ENCODE measurements at places on chromosomes 7 and 10.

- DNase-seq = no peak
Observed at GRCh38 chr10:116146372-116147140, 126.5 kb downstream of the GFRA1 start.

- DNase-seq = no peak
Observed at GRCh38 chr7:123204206-123204835, 4.6 kb upstream of the SLC13A1 start.

DNA sequence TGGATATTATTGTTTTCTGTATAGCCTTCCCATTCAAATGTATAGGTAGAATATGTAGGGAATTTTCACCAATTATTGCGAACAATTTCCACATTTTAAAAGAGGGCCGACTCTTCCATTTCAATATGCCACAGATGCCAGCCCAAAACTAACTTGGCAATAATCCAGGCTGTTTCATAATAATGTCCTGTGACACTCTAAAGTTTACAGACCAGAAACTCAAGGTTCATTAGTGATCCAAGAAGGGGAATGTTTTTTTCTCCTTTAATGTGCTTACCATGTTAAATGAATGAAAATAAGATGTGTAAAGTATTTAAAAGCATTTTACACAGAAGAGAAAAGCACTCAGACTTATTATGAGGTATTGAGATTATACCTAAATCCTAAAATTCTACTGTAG, 63.0 kb upstream of the FAM3C start:
- no peak for DNase-seq

GRCh38 chr7:137611606-137612005, 235.2 kb downstream of the DGKI start:
- DNase-seq = no peak

DNA sequence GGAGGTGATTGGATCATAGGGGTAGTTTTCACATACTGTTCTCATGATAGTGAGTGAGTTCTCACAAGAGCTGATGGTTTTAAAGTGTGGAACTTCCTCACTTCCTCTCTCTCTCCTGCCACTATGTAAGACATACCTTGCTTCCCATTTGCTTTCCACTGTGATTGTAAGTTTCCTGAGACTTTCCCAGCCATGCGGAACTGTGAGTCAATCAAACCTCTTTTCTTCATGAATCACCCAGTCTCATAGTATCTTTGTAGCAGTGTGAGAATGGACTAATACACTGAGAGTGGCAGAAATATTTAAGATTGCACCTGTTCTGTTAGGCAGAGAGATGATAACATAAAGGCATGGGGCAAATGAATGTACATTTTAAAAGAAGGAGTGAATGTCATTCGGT, 507.8 kb downstream of the SORCS3 start:
- no peak for DNase-seq

GRCh38 chr7:121639705-121640104, 233.3 kb upstream of the PTPRZ1 start:
- DNase-seq = no peak

Measured in CD4-positive, alpha-beta T cell treated with Interferon alpha-2 for 1 hour (primary cell).